T-helper 17 cell (primary cell): ENCODE measurements at places on chromosomes 5 and 9.

- no peak for DNase-seq
Measured at GRCh38 chr9:79046401-79046800, 525.4 kb upstream of the TLE4 start.

DNA sequence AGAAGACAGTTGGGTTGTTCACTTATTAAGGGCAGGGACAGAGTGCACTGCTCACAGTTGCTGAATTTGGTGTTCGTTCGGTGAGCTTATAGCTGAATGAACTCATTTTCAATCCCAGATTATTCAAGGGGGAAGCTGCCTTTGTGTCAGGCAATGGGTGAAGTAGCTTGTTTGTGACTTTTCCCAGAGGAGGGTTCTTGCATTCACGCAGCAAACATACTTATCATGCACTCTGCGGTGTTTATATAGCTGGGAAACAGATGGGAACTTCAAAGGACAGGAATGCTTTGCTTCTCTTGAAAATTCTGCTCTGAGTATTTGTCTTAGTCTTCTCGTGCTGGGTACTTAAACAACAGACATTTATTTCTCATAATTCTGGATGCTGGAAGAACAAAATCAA is 64.7 kb upstream of the ABCA1 start:
- DNase-seq = no peak

- no peak for DNase-seq
Measured at GRCh38 chr5:7910738-7911428, 41.9 kb downstream of the MTRR start.

DNA sequence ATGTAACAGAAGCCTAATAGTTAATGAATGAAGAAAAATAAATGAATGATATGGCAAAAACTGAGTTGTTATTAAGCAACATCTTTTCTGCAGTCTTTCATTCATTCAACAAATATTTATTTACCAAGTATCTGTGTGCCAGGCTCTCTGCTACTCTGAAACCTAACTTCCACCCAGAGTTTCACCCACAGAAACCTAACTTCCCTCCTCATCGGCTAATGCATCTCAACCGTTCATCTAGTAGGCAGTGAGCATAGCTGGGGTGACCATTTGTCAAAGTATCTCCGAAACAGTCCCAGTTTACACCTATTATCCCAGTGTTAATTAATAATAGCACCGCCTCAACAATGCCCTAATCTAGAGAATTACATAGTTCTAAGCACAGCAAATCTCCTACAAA is 1.5 kb downstream of the TTC39B start:
- no peak for DNase-seq

- no peak for DNase-seq
Measured at GRCh38 chr9:22379272-22379671, 67.4 kb upstream of the DMRTA1 start.

GRCh38 chr5:5739490-5739945 is 317.0 kb downstream of the ICE1 start:
- no peak for DNase-seq

DNA sequence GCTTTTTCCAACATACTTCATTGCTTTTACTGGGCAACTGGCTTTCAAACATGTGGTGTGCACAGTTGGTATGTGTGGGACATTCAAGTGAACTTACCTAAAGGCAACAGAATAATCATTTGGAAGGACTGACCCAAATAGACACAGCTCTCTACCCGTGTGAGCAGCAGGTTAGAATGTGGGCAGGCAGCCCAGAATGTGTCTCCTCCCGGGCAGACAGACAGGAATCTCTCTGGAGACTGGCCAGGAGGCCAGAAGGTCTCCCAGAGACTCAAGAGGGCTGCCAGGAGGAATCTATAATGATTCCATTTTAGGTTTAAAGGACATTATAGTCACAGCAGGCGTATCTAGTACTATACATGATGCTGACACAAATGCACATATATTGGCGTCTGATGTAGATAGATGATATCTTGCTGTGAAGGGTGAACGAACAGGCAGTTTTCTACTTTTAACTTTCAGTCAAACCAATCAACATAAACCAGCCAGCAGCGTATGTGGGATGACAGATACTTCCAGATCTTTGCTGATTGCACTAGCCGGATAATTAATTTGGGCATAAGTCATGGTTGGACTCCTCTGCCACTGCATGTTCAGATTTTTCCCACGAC is 297.4 kb upstream of the ZNF608 start:
- no peak for DNase-seq

GRCh38 chr5:32542216-32543059 is 42.9 kb upstream of the SUB1 start:
- no peak for DNase-seq

DNA sequence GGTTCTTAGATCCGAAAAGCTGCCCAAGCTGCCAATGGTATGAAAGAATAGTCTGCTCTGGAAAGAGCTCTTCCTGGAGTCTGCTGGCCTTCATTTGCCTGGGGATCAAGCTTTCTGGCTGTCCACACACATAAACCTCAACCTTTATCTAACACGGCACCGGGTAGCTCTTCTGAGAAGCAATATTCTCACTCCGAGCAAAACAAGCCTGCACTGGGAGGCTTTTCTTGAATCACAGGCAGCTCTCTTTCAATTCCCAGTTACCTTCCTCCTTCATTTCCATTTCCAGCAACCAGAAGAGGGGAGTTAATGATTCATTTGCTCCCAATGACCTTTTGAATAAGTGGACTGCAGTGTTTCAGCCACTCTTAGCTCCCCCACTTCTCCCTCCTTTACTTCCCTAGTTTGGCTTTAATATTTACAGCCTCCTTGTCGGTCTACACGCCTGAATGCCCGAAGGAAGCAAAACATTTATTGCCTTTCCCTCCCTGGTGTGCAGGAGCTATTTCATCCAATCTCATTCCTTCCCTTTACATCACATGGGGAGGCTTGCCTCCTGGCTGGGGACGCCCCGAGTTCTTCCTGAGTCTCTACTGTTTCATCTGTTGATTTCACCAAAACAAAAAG is 187.1 kb downstream of the ARHGEF28 start:
- no peak for DNase-seq

- no peak for DNase-seq
Measured at GRCh38 chr5:157606046-157606445, 30.5 kb upstream of the ADAM19 start.

GRCh38 chr5:127210042-127210441 is 80.6 kb upstream of the MEGF10 start:
- no peak for DNase-seq

- no peak for DNase-seq
Measured at GRCh38 chr9:91071184-91071990, 269.8 kb downstream of the SYK start.

- DNase-seq = no peak
Measured at GRCh38 chr9:17509151-17509550, 69.7 kb upstream of the SH3GL2 start.

DNA sequence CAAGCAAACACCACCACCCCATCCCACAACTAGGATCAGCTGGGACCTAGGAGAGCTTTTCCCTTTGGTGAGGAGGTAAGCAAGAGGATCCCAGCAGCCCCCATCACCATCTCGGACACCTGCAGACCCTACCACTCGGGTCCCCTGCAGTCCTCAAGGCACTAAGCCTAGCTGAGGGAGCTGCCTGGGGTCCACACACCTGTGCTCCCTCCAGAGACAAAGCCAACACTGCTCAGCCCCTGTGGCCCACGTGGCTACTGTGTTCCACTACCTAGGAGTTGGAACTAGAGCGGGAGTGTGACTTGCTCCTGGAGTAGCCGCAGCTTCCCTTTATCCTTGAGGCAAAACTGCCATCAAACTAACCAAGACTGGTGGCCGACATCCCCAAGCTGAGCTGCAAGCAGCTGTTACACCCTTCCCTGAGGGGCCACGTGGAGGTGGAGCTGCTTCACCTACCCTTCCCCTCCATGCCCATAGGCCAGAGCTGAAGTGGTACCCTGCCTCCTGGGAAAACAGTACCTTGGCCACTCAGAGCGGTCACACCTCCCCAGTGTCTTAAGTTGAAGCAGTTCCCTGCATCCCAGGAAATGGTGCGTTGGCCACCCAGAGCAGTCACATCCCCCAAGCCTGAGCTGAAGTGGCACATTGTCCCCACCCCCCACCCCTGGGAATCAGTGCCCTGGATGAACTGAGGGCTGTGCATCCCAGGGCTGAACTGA is 205.5 kb downstream of the CACNA1B start:
- DNase-seq = no peak

- DNase-seq = no peak
Measured at GRCh38 chr9:101639785-101640665, 45.3 kb upstream of the PPP3R2 start.

- no peak for DNase-seq
Measured at GRCh38 chr9:93959739-93960154, 4.6 kb upstream of the BARX1 start.

- DNase-seq = no peak
Measured at GRCh38 chr5:72711351-72711750, 105.1 kb upstream of the TNPO1 start.

DNA sequence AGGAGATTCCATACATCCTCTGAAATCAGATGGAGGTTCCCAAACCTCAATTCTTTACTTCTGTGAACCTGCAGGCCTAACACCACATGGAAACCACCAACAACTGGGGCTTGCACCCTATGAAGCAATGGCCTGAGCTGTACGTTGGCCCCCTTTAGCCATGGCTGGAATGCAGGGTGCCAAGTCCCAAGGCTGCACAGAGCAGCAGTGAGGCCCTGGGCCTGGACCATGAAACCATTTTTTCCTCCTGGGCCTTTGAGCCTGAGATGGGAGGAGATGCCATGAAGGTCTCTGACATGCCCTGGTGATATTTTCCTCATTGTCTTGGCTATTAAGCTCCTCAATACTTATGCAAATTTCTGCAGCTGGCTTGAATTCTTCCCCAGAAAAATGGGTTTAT is 983.8 kb downstream of the CDH9 start:
- DNase-seq = no peak

DNA sequence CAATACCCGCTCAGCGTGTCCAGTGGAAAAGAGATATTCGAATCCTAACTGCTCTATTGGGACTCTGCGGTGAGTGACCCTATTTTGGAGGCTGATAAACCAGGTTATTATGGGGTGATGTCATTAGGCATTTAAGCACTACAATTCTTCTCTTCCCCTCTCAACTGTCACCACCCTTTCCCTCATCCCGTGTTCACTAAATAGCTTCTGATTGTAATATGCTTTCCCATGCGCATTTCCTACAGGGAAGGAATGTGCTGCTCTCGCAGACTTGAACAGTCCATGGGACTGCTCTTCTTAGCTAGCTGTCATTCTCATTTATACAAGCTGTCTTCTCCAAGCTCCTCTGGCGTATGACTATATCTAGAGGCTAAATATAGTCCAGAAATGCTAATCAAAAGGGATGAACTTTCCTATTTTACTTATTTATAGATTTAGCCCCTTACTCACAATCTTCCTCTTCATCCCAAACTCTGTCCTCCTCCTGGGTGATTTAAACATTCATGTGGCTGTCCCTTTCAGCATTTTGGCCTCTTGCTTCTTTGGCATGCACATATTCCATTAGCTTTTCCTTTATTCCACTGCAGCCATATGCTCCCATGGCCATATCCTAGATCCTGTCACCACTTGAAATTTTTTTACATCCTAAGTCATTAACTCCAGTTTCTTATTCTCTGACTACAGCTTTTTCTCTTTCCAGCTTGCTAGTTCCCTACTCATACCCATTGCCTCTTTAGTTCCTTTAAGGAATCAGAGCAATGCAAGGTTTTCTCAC is 39.6 kb upstream of the CSNK1G3 start:
- no peak for DNase-seq

DNA sequence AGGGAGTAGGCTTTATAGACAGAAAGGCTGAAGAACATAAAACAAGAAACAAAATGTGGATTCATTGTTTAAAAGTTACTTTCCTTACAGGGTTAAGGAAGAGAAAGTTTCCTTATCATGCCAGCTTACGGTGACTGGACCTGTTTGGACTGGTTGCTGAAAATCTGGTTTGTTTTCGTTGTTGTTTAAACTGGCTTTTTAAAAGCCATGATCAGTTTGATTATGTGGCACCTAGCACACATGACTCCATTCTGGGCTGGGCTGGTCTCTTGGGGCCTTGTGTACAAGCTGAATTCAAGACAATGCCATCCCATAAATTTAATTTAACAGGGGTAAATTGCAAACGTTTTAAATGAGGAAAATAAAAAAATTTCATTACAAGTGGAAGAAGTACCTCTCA is 18.4 kb upstream of the ZNF474 start:
- no peak for DNase-seq

GRCh38 chr5:108437425-108437824 is 55.5 kb upstream of the FBXL17 start:
- no peak for DNase-seq

GRCh38 chr9:106682420-106682819 is 180.5 kb upstream of the ZNF462 start:
- no peak for DNase-seq

- no peak for DNase-seq
Measured at GRCh38 chr9:8673830-8674229, 874.3 kb upstream of the DMAC1 start.

DNA sequence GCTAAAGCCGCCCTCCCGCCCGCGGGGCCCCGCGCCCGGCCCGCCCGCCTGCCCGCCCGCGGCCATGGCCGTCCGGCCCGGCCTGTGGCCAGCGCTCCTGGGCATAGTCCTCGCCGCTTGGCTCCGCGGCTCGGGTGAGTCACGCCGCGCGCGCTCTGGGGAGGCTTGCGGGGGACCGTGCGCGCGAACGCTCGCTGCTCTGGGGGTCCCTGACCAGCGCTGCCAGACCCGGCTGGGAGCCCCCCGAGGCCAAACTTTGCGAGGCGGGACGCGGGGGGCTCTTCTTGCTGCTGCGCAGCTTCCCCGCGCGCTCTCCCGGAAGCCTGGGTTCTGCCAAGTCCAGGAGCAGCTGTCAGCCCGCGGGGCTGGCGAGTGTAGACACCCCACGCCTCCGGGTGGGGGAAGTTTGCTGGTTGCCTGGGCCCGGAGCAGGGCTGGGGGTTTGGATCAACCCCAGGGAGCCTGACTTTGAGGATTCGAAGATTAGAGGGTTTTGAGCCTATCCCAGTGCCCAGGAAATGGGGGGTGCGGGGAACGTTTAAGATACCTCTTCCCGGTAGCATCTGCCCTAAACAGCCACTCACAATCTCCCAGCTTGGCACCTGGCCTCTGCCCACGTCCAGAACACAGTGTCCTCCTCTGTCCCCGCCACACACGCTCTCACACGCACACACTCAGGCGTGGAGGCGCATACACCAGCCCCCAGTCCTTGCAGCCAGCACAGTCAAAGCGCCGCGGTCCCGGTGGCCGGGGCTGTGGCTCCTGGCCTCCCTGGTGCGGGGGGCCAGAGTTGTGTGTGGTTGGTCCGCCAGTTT is 535 bp downstream of the UNC5A start:
- DNase-seq = no peak

DNA sequence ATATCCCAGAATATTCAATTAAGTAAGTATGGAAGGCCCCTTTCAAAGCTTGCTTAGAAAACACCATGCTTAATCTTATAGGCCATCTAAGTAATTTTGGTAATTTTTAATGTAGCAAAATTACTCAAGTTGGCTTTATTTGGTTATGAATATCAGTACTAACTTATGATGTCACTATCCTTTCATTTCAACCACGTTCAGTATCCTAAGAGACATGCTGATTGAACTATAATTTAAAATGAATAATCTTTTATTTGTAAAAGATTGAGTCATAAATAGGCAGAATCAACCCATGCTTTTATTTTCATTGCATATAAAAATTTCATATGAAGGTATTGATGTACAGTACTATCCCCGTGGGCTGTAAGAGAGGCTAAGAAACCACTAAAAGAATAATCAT is 386.9 kb downstream of the RAB3C start:
- no peak for DNase-seq

- no peak for DNase-seq
Measured at GRCh38 chr5:116454417-116454927, 120.2 kb downstream of the SEMA6A start.
